ENCODE measurements at places on chromosomes 13 and 19.
A peak's percentile ranks its signal among the peaks of the same experiment; 100 is the strongest.

DNA sequence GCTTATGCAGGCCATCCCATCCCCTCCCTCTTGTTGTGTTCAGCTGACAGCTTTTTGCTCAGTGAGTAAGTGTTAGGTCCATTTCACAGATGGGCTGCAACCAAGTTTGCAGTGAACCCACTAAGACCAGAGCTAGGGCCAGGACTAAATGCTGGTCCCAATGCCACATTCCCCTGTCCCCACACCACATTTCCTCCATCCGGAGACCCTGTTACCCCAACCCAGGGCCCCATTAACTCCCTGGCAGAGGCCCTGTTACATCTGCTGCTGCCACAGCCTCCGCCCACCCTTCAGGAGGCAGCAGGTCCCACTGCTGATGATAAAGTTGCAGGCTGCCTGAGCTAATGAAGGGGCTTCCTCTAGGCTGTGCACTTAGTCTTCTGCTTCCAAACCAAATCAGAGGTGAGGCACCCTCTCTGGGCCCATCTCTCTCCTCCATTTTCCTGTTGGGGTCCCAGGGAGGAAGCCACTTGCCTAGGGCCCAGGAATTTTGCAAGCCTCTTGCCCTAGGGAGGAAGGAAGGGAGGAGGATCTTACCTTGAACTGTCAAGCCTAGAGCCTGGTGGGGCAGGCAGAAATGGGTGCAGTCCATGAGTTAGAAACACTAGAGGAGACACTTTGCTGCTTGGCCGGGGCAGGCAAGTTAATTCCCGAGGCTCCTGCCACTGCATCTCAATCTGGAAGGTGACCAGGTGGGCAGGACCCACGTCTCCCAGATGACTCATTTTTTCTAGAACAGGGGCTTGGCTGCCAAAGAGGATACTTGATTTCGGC lies 3.4 kb upstream of the USF2 start:
- DNase-seq = no peak

- no peak for DNase-seq
Measured at GRCh38 chr13:32115066-32115465, 83.5 kb downstream of the FRY start.

- no peak for DNase-seq
Measured at GRCh38 chr19:2551172-2551863, 75.4 kb downstream of the GADD45B start.

DNA sequence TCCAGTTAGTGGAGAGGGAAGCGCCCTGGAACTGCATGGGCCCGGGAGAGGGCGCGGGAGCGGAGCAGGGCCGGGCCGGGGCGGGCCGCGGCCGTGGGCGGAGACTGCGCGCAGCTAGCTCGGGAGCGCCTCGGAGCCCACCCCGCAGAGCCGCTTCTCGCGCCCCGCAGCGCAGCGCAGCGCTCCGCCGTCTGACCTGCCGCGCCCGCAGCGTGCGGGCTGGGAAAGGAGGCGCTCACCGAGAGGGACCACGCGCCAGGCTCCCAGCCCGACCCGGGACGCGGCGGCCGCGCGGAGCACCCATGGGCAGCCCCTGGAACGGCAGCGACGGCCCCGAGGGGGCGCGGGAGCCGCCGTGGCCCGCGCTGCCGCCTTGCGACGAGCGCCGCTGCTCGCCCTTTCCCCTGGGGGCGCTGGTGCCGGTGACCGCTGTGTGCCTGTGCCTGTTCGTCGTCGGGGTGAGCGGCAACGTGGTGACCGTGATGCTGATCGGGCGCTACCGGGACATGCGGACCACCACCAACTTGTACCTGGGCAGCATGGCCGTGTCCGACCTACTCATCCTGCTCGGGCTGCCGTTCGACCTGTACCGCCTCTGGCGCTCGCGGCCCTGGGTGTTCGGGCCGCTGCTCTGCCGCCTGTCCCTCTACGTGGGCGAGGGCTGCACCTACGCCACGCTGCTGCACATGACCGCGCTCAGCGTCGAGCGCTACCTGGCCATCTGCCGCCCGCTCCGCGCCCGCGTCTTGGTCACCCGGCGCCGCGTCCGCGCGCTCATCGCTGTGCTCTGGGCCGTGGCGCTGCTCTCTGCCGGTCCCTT lies at the start of gene MLNR:
Gene MLNR, plus strand, starts transcription at position 303 of the 820 bp plus-strand sequence. Its CDS starts 0 bp downstream, at position 303.
- no peak for DNase-seq

GRCh38 chr19:14023404-14024235 lies 4.3 kb upstream of the RLN3 start:
- DNase-seq = no peak

GRCh38 chr19:35167251-35168119 lies 12.9 kb downstream of the FXYD5 start:
- no peak for DNase-seq

- DNase-seq = no peak
Measured at GRCh38 chr13:31639443-31640163, 99.7 kb upstream of the RXFP2 start.

GRCh38 chr13:95239283-95239682 lies 62.0 kb downstream of the ABCC4 start:
- DNase-seq = no peak

GRCh38 chr13:111949311-111949710 lies 117.6 kb upstream of the SOX1 start:
- DNase-seq = no peak

GRCh38 chr19:18477042-18477779 lies 39.3 kb upstream of the ISYNA1 start:
- no peak for DNase-seq

- DNase-seq = no peak
Measured at GRCh38 chr19:3670796-3671679, 29.2 kb downstream of the PIP5K1C start.

DNA sequence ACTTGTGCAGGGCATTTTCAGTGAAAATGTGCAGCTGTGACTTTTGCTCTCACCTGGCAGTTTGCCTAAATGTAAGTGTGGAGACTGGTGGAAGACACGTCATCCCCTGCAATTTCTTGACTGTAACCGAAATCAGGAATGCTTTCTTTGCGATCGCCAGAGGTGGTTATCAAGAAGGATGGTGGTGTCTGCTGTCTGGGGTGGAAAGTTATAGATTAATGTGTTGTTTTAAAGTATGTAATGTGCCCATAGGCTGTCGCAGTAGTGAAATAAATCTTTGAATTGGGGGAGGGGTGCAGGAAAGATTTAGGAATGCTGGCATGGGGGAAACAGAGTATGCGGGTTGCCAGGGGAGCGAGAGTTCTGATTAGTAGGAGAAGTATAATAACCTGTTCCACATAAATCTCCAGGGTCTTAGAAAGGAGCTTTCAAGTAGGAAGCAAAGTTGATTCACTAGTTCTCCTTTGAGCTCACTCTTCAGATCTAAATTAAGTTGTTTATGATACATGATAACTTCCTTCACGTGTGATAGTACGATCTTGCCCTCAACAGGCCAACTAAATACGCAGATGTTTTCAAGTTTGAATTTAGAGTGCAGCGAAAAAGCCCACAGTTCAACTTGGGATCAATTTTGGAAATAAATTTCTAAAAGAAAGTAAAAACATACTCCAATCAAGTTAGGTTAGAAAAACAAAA lies 1520.0 kb upstream of the SLC10A2 start:
- DNase-seq = no peak

GRCh38 chr13:42354241-42355091 lies 82.5 kb downstream of the AKAP11 start:
- DNase-seq = peak; percentile 84

DNA sequence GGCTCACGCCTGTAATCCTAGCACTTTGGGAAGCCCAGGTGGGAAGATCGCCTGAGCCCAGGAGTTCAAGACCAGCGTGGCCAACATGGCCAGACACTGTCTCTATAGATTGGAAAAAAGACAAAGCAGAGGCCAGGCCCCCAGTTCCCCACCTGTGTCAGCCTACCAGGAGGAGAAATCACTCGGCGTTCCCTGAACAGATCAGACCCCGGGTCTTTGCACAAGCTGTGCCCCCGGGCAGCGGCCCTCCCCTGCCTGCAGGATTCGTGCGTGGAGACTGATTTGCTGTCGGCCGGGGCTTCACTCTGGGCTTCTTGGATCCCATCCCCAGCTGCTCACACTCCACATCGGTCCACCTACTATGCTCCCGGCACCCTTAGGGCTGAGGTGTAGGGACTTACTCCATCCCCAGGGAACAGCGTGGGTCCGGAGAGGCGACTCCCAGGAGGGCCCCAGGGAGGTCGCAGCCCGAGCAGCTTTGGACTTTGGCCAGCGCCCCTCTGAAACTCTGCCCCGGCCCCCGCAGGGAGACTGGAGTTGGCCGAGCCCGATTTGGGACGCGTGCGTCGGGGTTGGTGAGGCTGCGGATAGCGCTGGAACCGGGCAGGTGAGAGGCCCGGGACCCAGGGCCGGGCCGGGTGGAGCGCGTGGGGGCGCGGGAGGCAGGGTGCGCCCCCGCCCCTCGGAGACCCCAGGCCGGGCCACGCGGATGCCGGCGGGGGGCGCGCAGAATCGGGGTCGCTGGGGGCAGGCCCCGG lies 515 bp upstream of the EFNA2 start:
- DNase-seq = no peak

GRCh38 chr19:5189318-5189607 lies 151.3 kb downstream of the PTPRS start:
- DNase-seq = no peak

GRCh38 chr13:104779311-104779993 lies 1713.2 kb upstream of the SLC10A2 start:
- DNase-seq = peak; percentile 28

- no peak for DNase-seq
Measured at GRCh38 chr19:10615429-10616023, 9.8 kb upstream of the SLC44A2 start.

DNA sequence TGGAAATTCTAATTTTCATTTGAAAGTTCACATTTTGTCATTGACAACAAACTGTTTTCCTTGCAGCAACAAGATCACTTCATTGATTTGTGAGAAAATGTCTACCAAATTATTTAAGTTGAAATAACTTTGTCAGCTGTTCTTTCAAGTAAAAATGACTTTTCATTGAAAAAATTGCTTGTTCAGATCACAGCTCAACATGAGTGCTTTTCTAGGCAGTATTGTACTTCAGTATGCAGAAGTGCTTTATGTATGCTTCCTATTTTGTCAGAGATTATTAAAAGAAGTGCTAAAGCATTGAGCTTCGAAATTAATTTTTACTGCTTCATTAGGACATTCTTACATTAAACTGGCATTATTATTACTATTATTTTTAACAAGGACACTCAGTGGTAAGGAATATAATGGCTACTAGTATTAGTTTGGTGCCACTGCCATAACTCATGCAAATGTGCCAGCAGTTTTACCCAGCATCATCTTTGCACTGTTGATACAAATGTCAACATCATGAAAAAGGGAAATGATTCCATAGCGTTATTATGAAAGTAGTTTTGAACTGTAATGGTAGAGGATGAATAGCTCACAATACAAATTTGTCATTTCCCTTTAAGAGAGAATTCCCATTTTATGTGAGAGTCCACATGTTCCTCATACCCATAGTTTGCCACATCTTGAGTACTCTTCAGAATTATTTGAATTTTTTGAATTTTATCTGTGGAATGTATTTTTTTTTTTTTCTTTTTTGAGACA lies 2.6 kb downstream of the BRCA2 start:
- no peak for DNase-seq

- no peak for DNase-seq
Measured at GRCh38 chr13:39106216-39107005, 68.2 kb downstream of the NHLRC3 start.

GRCh38 chr19:13629687-13630357 lies 123.5 kb upstream of the CACNA1A start:
- no peak for DNase-seq

GRCh38 chr19:46283771-46284170 lies 13.1 kb upstream of the HIF3A start:
- no peak for DNase-seq

- DNase-seq = no peak
Measured at GRCh38 chr19:47381653-47382279, 32.7 kb downstream of the DHX34 start.

DNA sequence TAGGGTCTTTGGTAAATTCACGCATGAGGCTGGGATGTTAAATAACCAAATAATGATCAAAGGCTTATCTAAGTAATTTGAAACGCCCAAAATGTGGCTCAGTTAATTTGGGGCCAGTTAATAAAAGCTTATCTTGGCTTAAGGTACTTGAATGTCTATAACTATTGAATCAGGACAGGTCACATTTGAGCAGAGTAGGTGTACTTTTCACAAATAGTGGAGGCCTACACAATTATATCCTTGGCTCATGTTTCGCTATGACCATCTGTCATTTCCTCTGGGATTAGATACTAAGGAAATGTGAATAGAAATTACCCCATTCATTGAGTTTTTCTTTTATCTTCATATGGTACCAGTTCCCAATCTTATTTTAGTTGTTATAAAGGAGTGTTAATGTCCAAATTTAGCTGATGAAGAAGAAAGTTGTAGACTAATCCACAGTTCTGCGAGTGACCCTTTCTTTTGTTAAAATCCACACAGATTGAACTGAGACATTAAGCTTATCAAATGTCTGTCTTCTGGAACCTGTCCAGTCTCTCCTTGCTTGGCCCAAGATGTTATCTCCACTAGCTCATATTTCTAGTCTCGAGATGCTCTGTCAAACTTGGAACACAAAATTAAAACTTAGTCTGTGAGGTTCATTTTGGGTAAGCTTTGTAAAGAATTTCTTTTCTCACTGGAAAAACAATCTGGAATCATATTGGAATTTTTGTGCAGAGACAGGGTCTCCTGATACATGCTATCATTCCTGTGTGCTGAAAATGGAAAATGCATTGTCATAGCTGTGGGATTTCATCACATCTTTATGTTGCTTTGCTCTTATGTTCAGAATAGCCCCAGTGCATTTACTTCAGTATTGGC lies 31.0 kb downstream of the SLAIN1 start:
- DNase-seq = no peak

DNA sequence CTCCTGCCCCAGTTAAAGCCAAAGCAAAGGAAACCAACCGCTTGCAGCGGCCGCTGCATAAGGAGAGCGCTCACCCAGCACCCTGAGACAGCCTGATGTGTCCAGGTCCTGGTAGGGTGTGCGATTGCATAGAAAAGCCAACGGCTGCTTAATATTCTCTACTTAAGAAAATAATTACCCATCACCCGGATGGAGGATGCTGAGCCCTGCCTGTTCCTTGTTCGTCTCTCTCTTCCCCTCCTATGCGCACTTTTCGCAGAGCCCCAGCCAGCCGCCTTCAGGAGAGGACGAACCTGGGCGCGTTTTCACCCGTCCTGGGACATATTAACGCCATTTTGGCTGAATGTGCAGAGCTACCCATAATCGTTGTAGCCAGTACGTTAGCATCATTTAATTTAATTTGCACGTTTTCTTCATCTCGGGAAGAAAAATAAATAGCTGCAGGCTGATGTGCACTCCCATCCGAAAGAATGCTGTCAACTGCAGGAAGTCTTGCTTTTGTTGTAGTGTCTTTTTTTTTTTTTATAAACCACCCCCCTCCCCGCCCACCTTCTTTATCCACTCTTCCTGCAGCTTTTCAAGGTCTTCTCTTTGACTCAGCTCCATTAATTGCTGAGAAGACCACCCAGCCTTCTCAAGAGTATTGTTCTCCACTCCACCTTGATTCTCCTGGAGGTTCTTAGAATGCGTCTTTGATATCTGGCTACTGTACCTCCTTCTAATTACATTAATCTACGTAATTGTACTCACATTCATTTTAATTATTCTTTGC lies 214.5 kb downstream of the TEX29 start:
- DNase-seq = no peak

- DNase-seq = no peak
Measured at GRCh38 chr13:64633948-64634347, 2596.2 kb downstream of the PCDH9 start.

All from non-pigmented ciliary epithelial cell (primary cell).